ENCODE measurements at places on chromosomes 7 and 10.
A peak's percentile ranks its signal among the peaks of the same experiment; 100 is the strongest.

GRCh38 chr7:108027239-108027638 is 24.3 kb upstream of the LAMB1 start:
- DNase-seq, result no peak

- no peak for DNase-seq
These were observed 42.9 kb upstream of the TMEM168 start for GRCh38 chr7:112833082-112833481.

- no peak for DNase-seq
These were observed 24.8 kb upstream of the ARHGAP12 start for GRCh38 chr10:31953480-31953879.

- peak; percentile 22 for DNase-seq
These were observed 613 bp downstream of the USP6NL start for GRCh38 chr10:11610826-11611247.

DNA sequence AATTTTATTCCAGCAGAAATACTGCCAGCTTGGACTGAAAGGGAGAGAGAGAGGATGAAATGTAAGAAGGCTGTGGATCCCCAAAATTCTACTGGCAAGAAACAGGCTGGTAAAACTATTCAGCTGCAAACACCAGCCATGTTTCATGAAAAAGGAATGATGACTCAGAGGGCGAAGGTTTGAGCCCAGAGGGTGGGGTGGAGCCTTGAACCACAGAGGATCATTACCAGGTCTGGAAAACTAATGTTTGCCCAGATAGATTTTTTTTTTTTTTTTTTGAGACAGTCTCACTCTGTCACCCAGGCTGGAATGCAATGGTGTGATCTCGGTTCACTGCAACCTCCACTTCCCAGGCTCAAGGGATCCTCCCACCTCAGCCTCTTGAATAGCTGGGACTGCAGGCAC is 41.7 kb upstream of the NRF1 start:
- peak; percentile 85 for DNase-seq

DNA sequence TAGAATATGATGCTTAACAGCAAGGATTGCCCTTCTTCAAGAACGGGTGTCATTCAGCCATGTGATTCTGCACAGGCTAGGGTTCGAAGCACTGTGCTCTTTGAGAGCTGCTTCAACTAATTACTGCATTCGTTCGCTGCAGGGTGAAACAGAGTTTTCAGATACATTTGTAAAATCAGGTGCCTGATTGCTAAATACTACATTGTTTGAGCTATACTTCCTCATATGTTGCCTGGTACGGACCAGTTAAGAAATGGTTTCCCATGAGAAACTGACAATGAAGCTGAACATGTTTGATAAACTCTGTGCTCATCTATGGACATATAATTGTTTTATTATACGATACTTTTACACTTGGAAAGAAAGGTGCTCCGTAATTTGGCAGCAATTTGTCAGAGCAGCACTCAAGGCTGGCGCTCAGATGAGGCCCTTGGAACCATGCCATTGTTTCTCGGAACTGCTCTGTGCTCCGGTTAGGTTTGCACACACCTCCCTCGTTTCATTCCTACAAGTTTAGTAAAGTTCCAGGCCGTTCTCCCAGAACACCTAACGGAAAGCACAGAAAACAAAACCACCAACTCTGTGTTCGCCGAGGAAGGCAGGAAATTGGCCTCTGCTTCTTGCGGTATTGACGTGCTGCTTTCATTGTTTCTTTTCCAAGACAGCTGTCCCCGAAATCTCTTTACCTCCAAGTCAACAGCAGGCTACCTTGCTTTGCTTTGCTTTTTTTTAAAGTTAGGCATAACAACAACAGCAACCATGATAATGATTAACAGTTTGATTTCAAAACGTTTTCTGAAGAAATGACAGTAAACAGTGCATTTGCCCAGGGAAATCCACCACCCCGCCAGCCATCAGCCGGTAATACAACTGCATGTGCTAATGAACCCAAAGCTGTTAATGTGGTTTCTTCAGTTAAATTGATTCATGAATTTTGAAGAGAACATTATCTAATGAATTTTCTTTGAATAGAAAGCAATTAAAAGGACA is 206.9 kb downstream of the EBF3 start:
- no peak for DNase-seq

DNA sequence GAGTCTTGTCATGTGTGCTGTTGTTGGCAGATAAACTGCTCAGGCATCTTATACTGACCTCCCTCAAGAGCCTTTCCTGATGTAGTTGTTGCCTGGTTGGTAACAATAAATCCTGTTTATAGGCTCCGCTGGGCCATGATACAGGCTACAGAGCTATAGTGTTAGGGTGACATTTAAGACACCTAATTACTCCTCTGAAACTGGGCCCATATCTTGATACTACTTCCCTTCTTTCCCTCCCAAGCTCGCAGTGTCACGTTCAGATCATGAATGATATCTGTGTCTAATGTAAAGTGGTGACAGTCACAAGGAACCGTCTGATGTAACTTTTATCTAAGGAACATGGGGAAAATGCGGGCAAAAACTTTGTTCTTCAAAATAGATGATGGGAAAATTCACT is 35.4 kb downstream of the CROT start:
- no peak for DNase-seq

- no peak for DNase-seq
These were observed 76.1 kb upstream of the INSIG1 start for GRCh38 chr7:155221547-155221946.

GRCh38 chr7:39527296-39527695 is 38.9 kb upstream of the YAE1 start:
- no peak for DNase-seq

DNA sequence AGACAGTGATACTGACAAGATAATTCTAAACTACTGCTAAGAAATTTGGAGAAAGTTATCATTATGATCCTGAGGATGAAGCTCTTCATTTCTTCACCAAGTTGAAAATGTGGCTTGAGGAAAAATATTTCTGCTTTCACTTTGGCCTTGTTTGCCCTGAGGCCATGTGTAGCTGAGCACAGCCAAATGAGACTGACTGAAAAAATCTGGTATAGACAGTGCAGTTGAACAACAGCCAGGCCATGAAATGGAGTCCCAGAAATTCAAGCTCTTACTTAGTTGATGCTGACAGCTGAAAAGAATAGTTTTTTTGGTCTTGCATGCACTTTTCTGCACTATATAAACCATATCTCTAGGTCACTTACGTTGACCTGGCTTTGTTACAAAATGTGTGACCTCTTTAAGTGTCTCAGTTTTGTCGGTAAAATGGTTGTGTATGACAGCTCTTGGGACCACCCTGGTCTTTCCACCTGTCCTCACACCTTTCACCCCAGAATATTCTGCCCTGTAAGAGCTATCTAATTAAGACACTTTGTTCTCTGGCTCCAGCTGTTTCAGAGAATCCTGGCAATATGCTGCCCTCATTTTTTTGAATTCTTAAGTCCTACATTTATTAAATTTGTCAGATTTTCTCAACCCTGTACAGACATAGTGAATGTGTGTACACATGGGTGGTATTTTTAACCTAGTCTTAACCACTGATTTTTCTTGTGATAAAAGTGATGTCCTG is 91.3 kb downstream of the CD36 start:
- DNase-seq, result no peak

GRCh38 chr7:64614812-64615211 is 51.1 kb upstream of the ZNF107 start:
- no peak for DNase-seq

GRCh38 chr7:27174874-27175625 is 930 bp upstream of the HOXA10 start:
- DNase-seq, result peak; percentile 90

DNA sequence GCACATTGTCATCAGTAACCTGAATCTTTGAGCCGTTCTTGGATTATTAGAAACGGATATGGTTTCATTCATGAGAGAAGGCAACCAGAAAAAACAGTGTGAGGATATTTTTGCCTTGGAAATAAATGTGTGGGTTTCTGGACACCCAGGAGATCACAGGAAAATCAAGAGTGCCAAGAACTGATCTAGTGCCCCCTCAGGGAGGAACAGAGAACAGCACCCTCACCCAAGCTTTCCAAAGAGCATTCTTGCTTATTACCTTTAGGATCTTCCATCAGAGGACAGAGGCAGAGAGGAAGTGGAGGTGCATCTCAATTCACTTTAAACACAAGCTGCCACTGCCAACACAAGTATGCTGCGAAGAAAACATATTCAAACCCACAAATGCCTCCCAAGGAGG is 851.5 kb upstream of the COBL start:
- no peak for DNase-seq

- DNase-seq, result no peak
These were observed 193.2 kb upstream of the GHITM start for GRCh38 chr10:83945982-83946718.

GRCh38 chr7:83001362-83002040 is 161.2 kb downstream of the PCLO start:
- no peak for DNase-seq

- DNase-seq, result peak; percentile 43
These were observed 41.1 kb upstream of the CABCOCO1 start for GRCh38 chr10:61621605-61622051.

DNA sequence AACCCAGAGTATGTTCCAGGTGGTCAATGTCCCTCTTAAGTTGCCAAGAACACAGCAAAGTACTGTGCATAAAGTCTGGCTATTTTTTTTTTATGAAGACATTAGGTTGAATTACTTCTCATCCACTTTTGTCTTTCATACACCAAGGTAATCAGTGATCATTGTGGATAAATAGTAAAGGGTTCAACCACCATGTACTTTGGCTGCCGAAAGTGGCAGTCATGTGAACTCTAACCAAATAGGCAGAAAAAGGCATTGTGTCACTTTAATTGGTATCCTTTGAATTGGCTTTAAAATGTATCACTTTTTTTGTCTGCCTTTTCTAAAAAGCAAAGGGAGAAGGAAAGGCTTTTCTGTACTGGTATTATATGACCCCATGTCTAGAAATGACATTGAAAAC is 7.3 kb downstream of the ITIH2 start:
- DNase-seq, result no peak

GRCh38 chr10:113057948-113058522 is 108.0 kb downstream of the TCF7L2 start:
- DNase-seq, result no peak

- DNase-seq, result no peak
These were observed 52.8 kb upstream of the ANTXRL start for GRCh38 chr10:46234026-46234425.

DNA sequence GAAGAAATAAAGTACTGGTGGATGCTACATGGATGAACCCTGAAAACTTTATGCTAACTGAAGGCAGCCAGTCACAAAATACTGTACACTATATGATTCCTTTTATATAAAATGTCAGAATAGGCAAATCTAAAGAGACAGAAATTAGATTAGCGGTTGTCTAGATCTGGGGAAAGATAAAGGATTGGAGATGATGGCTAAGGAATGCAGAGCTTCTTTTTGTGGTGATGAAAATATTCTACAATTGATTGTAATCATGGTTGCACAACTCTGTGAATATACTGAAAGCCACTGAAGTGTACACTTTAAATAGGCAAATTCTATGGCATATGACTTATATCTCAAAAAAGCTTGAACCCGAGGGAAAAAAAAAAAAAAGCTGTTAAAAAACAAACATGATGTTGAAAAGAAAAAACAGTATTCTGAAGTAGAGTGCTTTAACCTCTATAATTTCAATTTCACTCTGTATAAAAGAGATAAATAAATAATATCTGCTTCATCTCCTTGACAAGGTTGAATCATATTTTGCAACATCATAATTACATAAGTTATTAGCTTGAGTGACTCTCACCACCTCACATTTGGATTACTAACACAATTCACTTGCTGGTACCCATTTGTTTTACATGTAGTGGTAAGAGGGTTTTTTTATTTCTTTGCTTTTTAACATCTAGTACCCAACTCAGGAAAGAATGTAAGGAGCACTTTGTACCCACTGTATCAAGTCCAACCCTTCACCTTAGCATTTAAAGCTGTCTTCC is 2.8 kb upstream of the GNAI1 start:
- no peak for DNase-seq

DNA sequence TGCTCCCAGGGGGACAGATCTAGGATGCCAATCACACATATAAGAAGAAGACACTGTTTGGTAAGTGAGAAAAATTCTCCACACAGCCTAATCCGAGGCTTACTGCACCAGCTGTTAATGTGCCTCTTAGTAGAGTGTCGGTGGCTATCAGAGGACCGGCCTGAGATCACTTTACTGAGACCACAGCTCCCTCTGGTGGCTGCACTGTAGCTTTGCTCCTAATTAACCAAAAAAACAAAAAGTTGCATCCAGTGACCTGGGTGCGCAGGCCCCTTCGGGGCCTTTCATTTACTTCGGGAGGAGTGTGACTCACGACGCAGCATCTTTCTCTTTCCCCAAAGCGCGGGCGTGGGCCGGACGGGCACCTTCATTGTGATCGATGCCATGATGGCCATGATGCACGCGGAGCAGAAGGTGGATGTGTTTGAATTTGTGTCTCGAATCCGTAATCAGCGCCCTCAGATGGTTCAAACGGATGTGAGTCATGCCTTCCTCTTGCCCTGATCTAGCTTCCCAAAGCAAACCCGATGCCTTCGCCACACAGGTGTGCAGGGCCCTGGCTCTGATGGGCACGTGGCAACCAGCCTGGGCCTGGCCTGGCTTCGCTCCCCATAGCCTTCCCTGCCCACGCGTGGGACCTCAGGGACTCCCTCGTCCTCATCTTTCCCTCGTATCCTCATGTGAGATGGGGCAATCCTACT is 56.7 kb downstream of the MKI67 start:
- DNase-seq, result peak; percentile 74

DNA sequence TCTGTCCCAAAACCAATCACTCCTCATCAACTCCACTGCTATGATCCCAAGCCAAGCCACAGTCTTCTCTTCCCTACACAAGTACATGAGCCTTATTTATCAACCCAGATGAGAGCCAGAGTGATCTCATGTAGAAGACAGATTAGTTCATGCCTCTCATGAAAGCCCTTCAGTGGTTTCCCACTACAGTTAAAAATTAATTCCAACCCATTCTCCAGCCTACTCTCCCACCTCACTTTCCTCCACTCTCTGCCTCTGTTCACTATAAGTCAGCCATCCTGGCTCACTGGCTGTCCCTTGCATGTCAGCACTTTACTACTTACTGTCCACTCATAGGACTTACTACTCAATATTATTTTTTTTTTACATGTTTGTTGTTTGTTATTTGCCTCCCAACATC is 67.3 kb downstream of the CACUL1 start:
- no peak for DNase-seq

- no peak for DNase-seq
These were observed 8.3 kb downstream of the COBL start for GRCh38 chr7:51308265-51308664.

DNA sequence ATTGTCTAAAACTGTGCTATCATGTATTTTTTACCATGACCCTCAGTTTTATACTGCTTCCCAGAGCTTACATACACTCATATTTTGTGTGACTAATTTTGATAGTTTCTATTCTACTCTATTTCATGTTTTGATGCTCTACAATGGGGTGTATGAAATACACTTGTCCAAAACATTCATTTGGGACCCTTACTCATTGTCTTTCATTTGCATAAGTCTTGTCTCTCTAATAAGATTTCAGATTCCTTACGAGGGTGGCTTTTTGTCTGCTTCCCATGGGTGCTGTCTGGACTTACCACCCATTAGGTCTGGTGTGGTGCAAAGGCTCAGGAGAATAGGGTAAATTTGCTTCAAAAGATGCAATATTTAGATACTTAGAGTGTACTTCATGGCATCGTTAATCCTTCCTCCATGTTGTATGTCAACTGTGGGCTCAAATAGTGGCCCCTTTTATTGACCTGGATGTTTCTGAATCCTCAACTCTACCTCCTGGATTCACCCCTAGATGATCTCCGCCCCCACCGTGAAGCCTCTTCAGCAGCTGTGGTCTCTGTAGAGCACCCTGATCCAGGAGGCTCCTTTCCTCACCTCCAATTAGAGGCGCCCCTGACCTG is 3.6 kb upstream of the GIMAP5 start:
- no peak for DNase-seq

- DNase-seq, result no peak
These were observed 208.4 kb downstream of the DIP2C start for GRCh38 chr10:480928-481552.

Data from SW480 (cell line).